ENCODE measurements at places on chromosomes 2 and 18. TPM values are rescaled to one million over a fixed set of nuclear protein-coding genes. Genes with fewer than 3 reads are reported as not detected.

GEN1 gene
- 21.6 TPM for total RNA-seq

NCK2 gene
- 47.5 TPM for total RNA-seq

SH3BP4 gene
- total RNA-seq = 28.4 TPM

RUFY4 gene
- not detected for total RNA-seq

CTDP1 gene
- total RNA-seq = 6.2 TPM

RESP18 gene
- total RNA-seq = not detected

DNA sequence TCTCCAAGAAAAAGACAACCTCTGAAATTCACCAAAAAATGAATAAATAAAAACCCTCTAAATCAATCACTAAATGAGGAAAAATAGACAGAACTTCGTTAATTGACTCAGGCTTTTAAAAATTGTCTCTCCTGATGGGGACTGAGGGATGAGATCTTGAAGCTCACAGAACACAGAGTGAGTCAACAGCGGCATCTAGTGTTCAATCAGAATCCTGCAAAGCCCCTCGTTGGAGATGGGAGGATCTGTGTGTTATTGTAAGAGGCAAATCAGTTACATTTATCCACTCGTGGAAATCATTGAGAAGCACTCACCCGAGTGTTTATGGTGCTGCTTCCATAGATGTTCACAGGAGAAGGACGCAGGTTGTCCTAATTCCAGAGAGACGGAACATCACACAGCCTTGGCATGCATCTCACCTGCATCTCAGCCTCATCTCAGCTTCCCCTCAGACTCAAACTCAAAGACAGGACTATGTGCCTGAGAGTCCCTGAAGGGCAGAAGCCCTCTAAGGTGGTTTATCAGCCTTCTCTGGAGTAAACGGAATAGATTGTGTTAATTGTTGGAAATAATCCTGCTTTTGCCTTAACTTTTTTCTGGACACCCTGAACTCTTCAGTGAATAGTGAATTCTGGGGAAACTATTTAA lies 82.0 kb downstream of the MREG start:
- H3K27ac ChIP-seq = no peak overlapping the region
- no peak overlapping the region for H3K4me3 ChIP-seq
- H3K4me1 ChIP-seq = no peaks in the 10 kb centered on the region
- DNase-seq = peak; percentile 61
- H3K36me3 ChIP-seq = no peaks in the 10 kb centered on the region

DNA sequence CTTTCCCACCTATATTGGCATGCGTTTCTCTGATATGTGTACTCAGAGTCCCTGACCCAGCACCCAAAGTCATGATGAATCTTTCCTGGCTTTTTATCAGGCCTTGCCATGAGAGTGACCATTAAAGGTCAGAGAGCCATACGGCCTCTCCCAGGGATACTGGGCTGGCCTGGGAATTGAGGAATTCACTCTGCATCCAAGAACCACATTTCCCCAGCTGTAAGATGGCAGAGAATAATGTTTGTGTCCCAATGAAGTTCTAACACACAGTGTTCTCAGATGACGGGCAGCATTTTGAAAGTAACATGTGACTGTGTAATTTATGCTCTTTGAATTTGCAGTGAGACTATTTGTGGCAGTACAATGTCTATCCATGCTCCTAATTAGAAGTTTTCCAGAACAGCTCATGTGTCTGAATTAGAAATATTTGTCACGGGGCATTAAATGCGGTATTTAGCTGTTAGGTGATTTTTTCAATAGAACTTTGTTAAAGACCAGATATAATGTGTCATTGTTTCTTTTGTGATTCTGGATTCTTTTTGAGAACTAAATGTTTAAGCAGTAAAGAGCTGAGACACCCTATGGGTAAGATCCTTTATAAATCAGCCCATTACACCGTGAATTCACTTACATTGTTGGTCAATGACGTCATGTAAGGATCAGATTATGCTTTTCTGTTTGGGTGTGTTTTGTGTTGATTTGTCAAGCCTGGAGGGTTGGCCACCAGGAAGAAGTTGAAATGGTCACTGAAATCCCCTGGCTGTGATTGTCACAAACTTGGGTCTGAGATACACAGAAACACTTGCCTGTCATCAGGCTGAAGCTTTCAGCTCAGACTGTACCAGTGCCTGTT lies 7.3 kb upstream of the SLC3A1 start:
- no peaks in the 10 kb centered on the region for H3K27me3 ChIP-seq
- no peaks in the 10 kb centered on the region for H3K36me3 ChIP-seq
- peak overlapping the region; percentile 39 for H3K27ac ChIP-seq
- no peak for DNase-seq

- no peak overlapping the region for H3K4me3 ChIP-seq
- H3K27ac ChIP-seq = no peak overlapping the region
- DNase-seq = no peak
- H3K4me1 ChIP-seq = no peaks in the 10 kb centered on the region
- no peaks in the 10 kb centered on the region for H3K36me3 ChIP-seq
These were observed 28.1 kb upstream of the TMEM177 start for GRCh38 chr2:119650846-119651370.

DNA sequence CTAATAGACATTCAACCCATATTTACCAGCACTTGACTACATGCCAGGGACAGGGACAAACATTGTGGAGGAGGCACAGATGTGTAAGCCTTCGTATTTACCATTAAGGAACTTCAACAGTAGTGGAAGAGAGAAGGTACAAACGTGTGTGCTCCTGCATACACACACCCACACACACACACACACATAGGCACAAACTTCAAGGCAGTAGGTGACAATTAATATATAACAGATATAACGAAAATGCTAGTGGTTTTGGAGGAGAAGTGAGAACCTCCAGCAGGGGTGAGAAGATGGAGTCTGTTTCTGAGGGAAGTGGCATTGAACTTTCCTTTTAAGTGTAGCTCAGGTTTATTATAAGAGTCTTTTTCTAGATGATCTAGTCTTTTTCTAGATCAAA lies 231.1 kb downstream of the SETBP1 start:
- no peak for DNase-seq
- no peak overlapping the region for H3K4me3 ChIP-seq
- no peaks in the 10 kb centered on the region for H3K4me1 ChIP-seq
- H3K27me3 ChIP-seq = no peaks in the 10 kb centered on the region
- H3K27ac ChIP-seq = no peak overlapping the region
- H3K36me3 ChIP-seq = no peaks in the 10 kb centered on the region

DNA sequence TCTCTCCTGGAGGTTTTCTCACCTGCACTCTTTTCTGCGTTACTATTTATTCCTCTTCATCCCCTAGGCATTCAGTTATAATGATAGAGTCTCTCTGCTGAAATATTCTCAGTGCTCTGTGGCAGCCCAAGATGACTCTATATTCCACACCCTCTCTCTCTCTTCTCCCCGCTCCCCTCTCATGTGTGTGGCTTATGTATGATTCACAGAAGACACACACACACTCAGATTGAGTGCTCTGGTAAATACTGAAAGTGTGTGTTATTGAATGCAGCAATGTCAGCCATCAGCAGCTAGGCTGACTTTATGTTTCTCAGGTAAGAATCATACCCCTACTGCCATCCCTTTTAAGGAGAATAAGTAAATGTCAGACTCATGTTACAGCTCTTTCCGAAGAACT lies 201.2 kb downstream of the SLC4A10 start:
- DNase-seq = no peak
- H3K27me3 ChIP-seq = no peaks in the 10 kb centered on the region
- no peaks in the 10 kb centered on the region for H3K4me1 ChIP-seq

DNA sequence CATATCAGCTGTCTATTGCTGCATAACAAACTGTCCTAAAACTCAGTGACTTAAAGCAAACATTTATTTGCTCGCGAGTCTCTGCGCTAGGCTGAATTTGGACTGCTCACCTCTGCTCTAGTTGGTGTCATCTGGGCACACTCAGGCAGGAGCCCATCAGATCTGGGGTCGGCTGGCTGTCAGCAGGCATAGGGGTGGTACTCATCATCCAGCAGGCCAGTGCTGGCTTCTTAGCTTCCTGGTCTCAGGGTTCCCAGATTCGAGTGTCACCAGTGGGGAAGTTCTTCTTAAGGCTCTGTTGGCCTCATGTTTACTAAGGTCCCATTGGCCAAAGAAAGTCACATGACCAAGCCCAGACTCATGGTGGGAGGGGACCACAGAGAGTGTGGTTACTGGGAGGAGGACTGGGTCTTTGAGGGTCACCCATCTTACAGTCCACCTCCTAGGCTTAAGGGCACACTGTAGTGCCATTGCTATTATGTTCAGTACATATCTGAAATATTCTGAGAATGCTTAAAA lies 71.6 kb upstream of the ATG16L1 start:
- no peak for DNase-seq
- H3K27ac ChIP-seq = no peak overlapping the region

GRCh38 chr2:152200565-152201465 lies 25.3 kb upstream of the STAM2 start:
- H3K36me3 ChIP-seq = no peaks in the 10 kb centered on the region
- H3K4me3 ChIP-seq = no peak overlapping the region
- H3K27ac ChIP-seq = no peak overlapping the region

Measured in uterus (tissue), 4 donors.